ENCODE measurements at places on chromosomes 5 and 9.

- no peak for DNase-seq
These were observed 20.7 kb downstream of the PUM3 start for GRCh38 chr9:2823227-2823626.

GRCh38 chr5:112549605-112550166 lies 130.6 kb upstream of the EPB41L4A start:
- DNase-seq = no peak

DNA sequence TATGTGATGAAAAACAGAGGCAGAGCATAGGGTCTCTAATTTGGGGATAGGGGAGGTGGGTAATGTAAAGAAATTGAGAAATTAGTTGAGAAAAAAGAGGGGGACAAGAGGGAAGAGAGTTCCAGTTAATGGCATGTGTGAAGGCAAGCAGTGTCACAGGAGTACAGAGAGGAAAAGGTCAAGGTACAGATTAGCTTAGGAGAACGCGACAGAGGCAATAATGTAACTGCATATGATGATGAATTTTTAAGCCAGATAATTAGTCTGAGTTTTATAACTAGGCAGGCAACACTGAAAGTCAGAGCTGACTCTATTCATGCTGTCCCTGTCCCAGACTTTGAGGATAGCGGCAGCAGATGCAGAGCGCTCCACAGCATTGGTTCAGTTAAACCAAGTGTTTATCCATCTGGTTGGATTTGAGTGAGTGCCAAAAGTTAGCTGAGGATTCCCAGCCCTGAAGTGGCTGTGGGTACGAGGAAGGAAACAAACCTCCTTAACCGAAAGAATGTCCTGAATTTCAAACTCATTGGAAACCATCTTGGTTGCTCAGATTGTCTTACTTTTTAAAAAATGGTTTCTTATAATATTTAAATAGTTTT lies 315.2 kb downstream of the ARHGAP26 start:
- DNase-seq = no peak

DNA sequence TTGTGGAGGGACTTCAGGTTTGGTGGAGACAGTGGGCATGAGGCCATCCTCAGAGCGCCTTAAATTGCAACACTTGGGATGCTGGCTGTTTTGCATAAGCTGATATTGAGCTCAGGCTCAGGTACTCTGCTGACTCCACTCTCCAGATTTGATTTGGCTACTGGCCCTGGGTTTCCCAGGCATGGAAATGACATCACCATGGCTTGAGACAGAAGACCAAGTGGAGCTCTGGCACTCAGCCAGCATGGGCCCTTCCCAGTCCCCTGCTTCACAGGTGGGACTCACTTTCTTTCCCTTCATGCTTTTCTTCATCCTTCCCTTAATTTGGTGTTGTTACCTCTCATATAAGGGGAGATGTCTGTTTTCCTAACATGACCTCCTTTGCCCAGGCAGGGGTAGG lies 72.0 kb upstream of the IL12B start:
- no peak for DNase-seq

- DNase-seq = no peak
These were observed 1.1 kb downstream of the OTP start for GRCh38 chr5:77637170-77637997.

- DNase-seq = no peak
These were observed 25.3 kb upstream of the ENHO start for GRCh38 chr9:34547960-34548611.

Data from esophagus squamous epithelium (tissue), 5 donors.